Type B pancreatic cell (in vitro differentiated cells): ENCODE measurements at places on chromosomes 7 and 10. TPM values are rescaled to one million over a fixed set of nuclear protein-coding genes. Genes with fewer than 3 reads are reported as not detected.

DNA sequence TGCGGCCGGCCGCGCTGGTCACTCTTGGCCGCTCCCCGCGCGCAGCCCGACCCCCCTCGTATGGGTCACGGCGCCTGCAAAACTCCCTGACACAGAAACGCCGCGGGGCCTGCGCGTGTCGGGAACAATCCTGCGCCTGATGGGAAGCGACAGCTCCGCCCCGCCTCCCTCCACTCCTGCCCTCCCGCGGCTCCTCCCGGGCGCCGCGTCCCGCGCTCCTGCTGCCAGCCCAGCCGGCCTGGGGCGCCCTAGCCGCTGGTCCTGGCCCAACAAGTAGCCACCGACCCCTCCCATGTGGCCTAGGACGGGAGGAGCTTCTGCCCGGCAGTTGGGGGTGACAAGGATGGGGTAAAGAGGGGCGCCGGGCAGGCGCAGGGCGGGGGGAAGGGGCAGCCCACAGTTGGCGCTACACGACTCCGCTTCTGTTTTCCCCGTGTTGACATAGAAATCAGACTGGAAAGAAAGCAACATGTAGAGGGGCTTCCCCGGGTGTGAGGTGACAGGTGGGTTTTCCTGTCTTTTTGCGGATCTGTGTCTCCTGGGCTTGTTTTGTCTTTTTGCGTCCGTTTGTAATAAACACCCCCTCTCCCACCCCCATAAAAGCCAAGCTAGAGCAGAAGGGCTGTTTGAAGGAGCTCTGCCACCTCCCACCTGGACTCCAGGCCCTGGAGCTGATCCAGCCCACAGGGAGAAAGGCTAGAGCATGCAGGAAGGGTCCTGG lies 35.1 kb upstream of the PAX2 start:
- peak overlapping the region; percentile 69 for H3K4me3 ChIP-seq
- no peaks in the 10 kb centered on the region for H3K36me3 ChIP-seq
- no peak for DNase-seq

- H3K27me3 ChIP-seq: no peaks in the 10 kb centered on the region
- no peaks in the 10 kb centered on the region for H3K36me3 ChIP-seq
- H3K4me1 ChIP-seq: peaks cover 4% of the 10 kb centered on the region
- no peak for DNase-seq
Measured at GRCh38 chr10:82071231-82071630, 196.2 kb downstream of the NRG3 start.

Gene NACAD
- total RNA-seq: 7.3 and 12.5 TPM in 2 replicates

Gene PHKG1
- total RNA-seq: 1.8 TPM in 1 of 2 replicates, not detected in the other

- H3K27ac ChIP-seq: no peak overlapping the region
- no peak for DNase-seq
- H3K4me1 ChIP-seq: no peaks in the 10 kb centered on the region
- no peak overlapping the region for H3K4me3 ChIP-seq
- no peaks in the 10 kb centered on the region for H3K27me3 ChIP-seq
Measured at GRCh38 chr10:15997313-15997712, 137.0 kb upstream of the MINDY3 start.

DNA sequence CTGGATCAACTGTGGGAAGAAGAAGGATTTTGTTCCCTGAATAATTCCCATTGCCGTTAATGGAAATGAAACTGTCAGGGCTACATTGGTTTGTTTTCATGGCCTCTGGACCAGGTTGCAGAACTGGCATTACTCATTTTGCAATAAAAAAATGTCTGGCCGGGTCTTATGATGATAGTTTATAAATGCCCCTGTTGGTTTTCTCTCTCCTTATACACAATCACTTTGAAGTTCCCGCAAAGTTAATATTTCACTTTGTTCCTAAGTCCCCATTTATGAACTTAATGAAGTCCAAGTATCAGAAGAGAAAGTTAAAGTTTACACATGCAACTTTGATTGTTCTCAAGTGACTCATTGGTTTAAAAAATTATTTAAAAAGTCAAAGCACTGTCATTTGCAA lies 150.7 kb upstream of the PRR15 start:
- peaks cover 3% of the 10 kb centered on the region for H3K27me3 ChIP-seq
- no peak overlapping the region for H3K27ac ChIP-seq
- H3K4me3 ChIP-seq: no peak overlapping the region
- no peak for DNase-seq
- H3K4me1 ChIP-seq: peaks cover 7% of the 10 kb centered on the region

DNA sequence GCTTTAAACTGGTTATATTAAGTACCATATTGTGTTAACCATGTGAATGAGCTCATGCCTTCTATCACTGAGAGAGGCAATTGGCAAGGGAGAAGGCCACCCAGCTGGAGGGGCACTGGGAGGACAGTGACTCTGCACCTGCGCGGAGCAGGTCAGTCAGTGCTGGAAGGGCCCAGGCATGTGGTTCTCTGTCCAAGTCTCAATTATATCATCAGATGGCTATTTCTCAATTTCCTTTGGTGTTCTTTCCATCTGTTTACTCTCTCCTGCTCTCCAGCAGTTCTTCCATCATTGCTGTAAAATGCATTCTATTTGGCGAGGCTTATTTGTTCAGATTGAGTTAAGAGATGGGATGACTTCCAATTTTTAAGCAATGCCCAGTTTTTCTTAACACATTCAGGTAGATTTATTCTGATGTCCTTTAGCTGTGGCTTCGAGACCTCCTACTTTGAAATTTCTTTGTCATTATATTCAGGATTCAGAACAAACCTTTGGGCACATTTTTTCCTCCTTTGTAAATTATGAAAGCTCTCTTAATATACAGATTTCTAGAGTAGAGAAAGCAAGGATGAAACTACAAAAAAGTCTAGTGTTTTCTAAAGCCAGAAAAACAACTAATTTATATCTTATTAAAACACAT lies 159.3 kb downstream of the BMPER start:
- H3K27me3 ChIP-seq: no peaks in the 10 kb centered on the region
- H3K27ac ChIP-seq: no peak overlapping the region
- peaks cover 18% of the 10 kb centered on the region for H3K4me1 ChIP-seq
- DNase-seq: no peak
- no peaks in the 10 kb centered on the region for H3K36me3 ChIP-seq
